ENCODE measurements at places on chromosomes 7 and 10. TPM values are rescaled to one million over a fixed set of nuclear protein-coding genes. Genes with fewer than 3 reads are reported as not detected.

- DNase-seq: no peak
These were observed 37.3 kb downstream of the CFAP46 start for GRCh38 chr10:132904814-132905649.

- DNase-seq: no peak
These were observed 50.8 kb downstream of the KCNH2 start for GRCh38 chr7:150927157-150927955.

The FOXK1 gene
- 23.9 TPM for total RNA-seq

The NEUROD6 gene
- total RNA-seq: not detected
